PC-3 (cell line): ENCODE measurements at places on chromosomes 5 and 9. TPM values are rescaled to one million over a fixed set of nuclear protein-coding genes. Genes with fewer than 3 reads are reported as not detected.

UAP1L1 gene
- 5.0 and 6.4 TPM in 2 replicates for total RNA-seq

NPDC1 gene
- total RNA-seq, result 25.4 and 33.3 TPM in 2 replicates

SLIT3 gene
- 0.35 and 0.44 TPM in 2 replicates for total RNA-seq

SLC46A2 gene
- not detected in 2 replicates for total RNA-seq

F2RL1 gene
- total RNA-seq, result 163 and 167 TPM in 2 replicates

GABRA6 gene
- 0.17 TPM in 1 of 2 replicates, not detected in the other for total RNA-seq

DNA sequence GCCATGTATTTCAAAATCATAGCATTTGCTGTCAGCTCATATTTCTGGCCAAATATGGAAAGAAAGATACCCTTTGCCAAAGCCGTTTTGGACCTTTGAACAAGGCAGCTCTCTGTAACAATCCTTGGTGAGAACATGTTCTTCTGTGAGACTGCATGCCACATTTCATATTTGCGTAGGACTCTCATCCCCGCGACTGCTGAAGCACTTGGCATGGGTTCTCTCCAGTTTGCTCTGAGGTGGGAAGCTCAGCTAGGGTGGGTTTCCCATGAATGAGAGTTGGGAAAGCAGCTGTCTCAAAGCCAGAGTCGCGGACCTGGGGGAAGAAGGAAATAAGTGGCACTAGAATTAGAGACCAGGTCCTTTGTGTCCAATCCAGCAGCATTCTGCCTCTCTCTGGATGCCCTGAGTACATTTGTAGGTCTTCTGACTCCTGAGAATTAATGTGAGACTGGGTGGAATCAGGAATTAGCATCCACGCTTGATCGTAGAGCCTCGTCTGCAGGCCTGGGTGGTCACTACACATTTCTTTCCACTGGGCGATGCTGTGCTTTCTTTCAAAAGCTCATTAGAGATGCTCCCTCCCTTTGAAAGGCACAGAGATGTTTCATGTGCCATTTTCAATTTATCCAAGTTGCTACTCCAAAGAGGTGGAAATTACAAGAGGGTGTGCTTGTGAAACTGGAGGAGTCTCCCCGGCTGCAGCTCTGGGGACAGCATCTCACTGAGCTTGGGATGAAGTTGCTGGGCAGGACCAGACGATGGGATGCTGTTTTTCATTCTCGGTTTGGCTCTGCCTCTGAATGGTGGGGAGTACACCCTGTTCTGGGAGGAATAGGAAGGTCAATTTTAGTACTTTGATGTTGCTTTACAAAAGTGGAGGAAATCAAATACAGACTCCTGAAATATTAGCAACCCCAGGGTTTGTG is 197.2 kb downstream of the GADD45G start:
- H3K4me3 ChIP-seq, result no peak overlapping the region
- H3K27me3 ChIP-seq, result peaks cover 38% of the 10 kb centered on the region; the same call in 1 of the 2 replicates
- no peak overlapping the region for H3K27ac ChIP-seq
- DNase-seq, result no peak
- no peaks in the 10 kb centered on the region for H3K36me3 ChIP-seq
- no peaks in the 10 kb centered on the region for H3K4me1 ChIP-seq

DNA sequence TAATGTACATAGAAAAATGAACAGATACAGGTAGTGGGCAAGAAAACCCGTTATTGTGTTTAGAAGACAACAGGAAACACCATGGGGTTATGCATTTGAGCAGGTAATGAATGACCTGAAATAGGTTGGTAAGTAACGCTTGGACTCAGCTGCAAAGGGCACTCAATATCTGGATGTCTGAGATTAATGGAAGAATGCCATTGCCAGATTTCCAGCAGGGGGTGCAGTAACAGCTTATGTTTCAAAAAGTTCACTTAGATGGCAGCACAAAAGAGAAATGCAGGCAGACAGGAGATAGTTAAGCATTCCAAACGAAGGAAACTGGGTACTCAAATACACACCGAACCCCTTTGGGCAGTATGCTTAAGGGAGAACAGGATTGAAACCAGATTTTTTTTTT is 285.5 kb upstream of the VLDLR start:
- H3K27me3 ChIP-seq, result 0 out of 2 replicates have a peak, but pooled peaks cover 9% of the 10 kb centered on the region
- no peak overlapping the region for H3K27ac ChIP-seq
- no peak overlapping the region for H3K4me3 ChIP-seq

- H3K27ac ChIP-seq, result no peak overlapping the region
- no peak overlapping the region for H3K4me3 ChIP-seq
- no peak for DNase-seq
- H3K36me3 ChIP-seq, result no peaks in the 10 kb centered on the region
- no peaks in the 10 kb centered on the region for H3K4me1 ChIP-seq
Measured at GRCh38 chr5:152437866-152438265, 32.8 kb upstream of the NMUR2 start.

- no peak overlapping the region for H3K4me3 ChIP-seq
- no peak for DNase-seq
- H3K4me1 ChIP-seq, result peaks cover under 1% of the 10 kb centered on the region
- no peak overlapping the region for H3K27ac ChIP-seq
- H3K27me3 ChIP-seq, result no peaks in the 10 kb centered on the region
- no peaks in the 10 kb centered on the region for H3K36me3 ChIP-seq
Measured at GRCh38 chr9:3516667-3517330, 9.0 kb downstream of the RFX3 start.

DNA sequence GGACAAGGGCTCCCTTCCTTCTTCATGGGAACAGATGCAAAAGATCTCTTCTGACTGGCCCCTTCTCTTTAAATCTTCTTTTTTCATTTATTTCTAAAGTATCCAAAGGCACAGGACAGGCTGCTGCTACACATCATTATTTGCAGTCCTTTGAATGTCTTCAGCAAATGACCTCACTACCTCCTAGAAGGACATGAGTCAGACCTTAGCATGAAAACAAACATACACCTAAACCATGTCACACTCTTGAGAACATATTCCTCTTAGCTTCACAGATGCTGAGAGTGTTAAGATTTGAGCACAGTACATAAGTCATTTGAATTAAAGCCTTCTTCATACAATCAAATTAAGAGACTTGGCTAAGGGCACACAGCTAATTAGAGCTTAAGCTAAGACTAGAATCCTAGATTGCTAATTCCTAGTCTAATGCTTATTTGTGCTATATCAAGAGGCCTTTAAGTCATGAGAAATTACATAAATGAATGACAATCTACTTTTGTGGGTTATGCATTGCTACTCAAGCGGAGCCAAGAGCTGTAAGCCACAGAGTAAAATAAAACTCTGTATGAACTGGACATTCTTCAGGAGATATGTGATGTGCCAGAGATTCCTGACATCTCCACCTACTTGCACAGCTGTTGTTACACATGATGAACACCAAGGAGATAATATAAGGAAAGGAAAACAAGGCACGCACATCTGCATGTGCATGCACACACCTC is 109.1 kb upstream of the PTGER4 start:
- peaks cover 18% of the 10 kb centered on the region for H3K4me1 ChIP-seq
- DNase-seq, result peak; percentile 82
- H3K27ac ChIP-seq, result peak overlapping the region; percentile 39
- no peaks in the 10 kb centered on the region for H3K36me3 ChIP-seq
- no peak overlapping the region for H3K4me3 ChIP-seq
- no peaks in the 10 kb centered on the region for H3K27me3 ChIP-seq

DNA sequence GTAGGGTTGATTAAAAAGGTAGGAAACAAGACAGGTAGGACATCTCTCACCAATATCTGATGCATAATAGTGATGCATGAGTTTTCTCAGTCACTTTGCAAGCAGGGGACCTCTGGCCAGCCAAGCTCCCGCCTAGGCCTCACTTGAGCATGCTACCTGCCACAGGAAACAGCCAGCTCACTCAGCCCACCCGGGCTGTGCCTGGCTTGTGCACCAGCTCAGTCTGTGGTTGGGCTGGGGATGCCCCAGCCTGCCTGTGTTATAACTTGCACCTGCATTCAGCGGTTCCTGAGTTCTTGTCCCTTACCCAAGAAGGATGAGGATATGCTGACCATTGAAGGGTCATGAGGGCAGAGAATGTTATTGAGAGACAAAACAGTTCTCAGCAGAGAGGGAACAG is 172.8 kb upstream of the PLCXD3 start:
- no peak overlapping the region for H3K4me3 ChIP-seq
- no peak for DNase-seq
- no peaks in the 10 kb centered on the region for H3K36me3 ChIP-seq

DNA sequence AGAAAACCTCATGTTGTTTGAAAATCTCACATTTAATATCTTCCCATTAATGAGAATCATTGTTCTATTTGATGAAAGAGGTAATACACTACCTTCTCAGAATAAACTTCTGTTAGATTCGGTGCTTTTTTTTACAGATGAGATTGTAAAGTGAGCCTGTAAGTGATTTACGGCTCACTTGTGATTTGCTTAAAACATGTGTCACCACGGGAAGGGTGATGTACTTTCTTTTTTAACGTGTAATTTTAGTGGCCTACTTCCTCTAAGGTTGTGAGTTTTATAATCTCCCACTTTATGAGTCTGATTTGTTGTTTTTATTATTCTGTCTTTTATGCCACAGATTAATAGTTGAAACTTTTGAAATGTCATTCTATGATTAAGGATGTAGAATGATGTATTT is 15.9 kb downstream of the ANXA1 start:
- no peak overlapping the region for H3K27ac ChIP-seq
- H3K4me3 ChIP-seq, result no peak overlapping the region
- H3K27me3 ChIP-seq, result no peaks in the 10 kb centered on the region
- H3K36me3 ChIP-seq, result peaks cover 59% of the 10 kb centered on the region
- H3K4me1 ChIP-seq, result no peaks in the 10 kb centered on the region

DNA sequence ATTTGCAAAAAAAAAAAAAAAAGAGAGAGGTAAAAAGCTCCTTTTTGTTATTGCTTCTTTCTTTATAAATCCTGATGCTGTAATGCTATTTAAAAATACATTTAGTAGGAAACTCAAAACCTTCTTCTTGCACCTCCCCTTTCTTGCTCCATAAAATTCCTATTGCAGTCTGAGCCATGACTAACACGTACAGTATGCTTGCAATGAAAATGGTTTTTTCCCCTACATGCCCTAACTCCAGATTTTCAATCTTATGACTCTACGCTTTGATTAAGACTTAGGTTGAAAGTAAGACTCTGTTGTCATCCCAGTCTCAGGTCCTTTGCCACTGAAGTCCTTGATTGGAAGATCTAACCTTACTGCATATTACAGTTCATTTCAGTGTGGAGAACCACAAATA is 23.9 kb downstream of the FGF10 start:
- no peak overlapping the region for H3K4me3 ChIP-seq
- no peak overlapping the region for H3K27ac ChIP-seq
- H3K27me3 ChIP-seq, result peaks cover 5% of the 10 kb centered on the region; the same call in 1 of the 2 replicates
